ENCODE measurements at places on chromosomes 4 and X. TPM values are rescaled to one million over a fixed set of nuclear protein-coding genes. Genes with fewer than 3 reads are reported as not detected.

TMEM35A gene
- total RNA-seq: 1.9 TPM

IDH3G gene
- 49.6 TPM for total RNA-seq

CDX4 gene
- total RNA-seq: not detected

PNMA6A gene
- total RNA-seq: 1.0 TPM

CDS1 gene
- total RNA-seq: under 0.01 TPM

SYTL5 gene
- not detected for total RNA-seq

STARD8 gene
- 44.5 TPM for total RNA-seq

CT55 gene
- not detected for total RNA-seq

CMC4 gene
- total RNA-seq: 9.0 TPM

KDR gene
- 278 TPM for total RNA-seq

GPR173 gene
- total RNA-seq: 0.90 TPM

CHST7 gene
- 61.7 TPM for total RNA-seq

IBSP gene
- total RNA-seq: not detected

NLRP2B gene
- total RNA-seq: under 0.01 TPM

ATP10D gene
- total RNA-seq: 23.0 TPM

TBX22 gene
- total RNA-seq: not detected

BCLAF3 gene
- total RNA-seq: 2.5 TPM

RTL3 gene
- not detected for total RNA-seq

BTK gene
- under 0.01 TPM for total RNA-seq

RHOXF2 gene
- not detected for total RNA-seq

ZNF732 gene
- total RNA-seq: 0.63 TPM

SLC34A2 gene
- under 0.01 TPM for total RNA-seq

SSX2 gene
- not detected for total RNA-seq

IGSF1 gene
- 0.25 TPM for total RNA-seq

ZNF711 gene
- 3.5 TPM for total RNA-seq

F8A2 gene
- not detected for total RNA-seq

PROM1 gene
- total RNA-seq: under 0.01 TPM

XPNPEP2 gene
- total RNA-seq: not detected

CCDC158 gene
- not detected for total RNA-seq

GUCY1A1 gene
- total RNA-seq: 50.6 TPM

TMPRSS11D gene
- total RNA-seq: 0.13 TPM

MAOA gene
- 139 TPM for total RNA-seq

C4orf54 gene
- total RNA-seq: under 0.01 TPM

AIFM1 gene
- 11.6 TPM for total RNA-seq

BEND4 gene
- under 0.01 TPM for total RNA-seq

GABRG1 gene
- not detected for total RNA-seq

EGF gene
- 0.13 TPM for total RNA-seq

EMCN gene
- 44.3 TPM for total RNA-seq

RAP1GDS1 gene
- total RNA-seq: 54.6 TPM

SPANXA1 gene
- not detected for total RNA-seq

RAB9B gene
- 0.39 TPM for total RNA-seq

SMIM31 gene
- total RNA-seq: not detected

CT45A3 gene
- not detected for total RNA-seq

MUC7 gene
- total RNA-seq: not detected

TMPRSS11A gene
- not detected for total RNA-seq

CTAG1A gene
- total RNA-seq: not detected

TLR10 gene
- total RNA-seq: not detected

TMEM192 gene
- 6.8 TPM for total RNA-seq

PSAPL1 gene
- total RNA-seq: not detected

USP27X gene
- total RNA-seq: 3.0 TPM

MAOB gene
- total RNA-seq: not detected

GAGE2A gene
- total RNA-seq: not detected

CSN1S1 gene
- total RNA-seq: not detected

PGAM4 gene
- not detected for total RNA-seq

TMEM156 gene
- total RNA-seq: 0.39 TPM

NHSL2 gene
- total RNA-seq: 24.3 TPM

P2RY10 gene
- not detected for total RNA-seq

JCHAIN gene
- total RNA-seq: not detected

TEX13B gene
- total RNA-seq: not detected

ASB12 gene
- not detected for total RNA-seq

All from dermis microvascular lymphatic vessel endothelial cell (primary cell).